ENCODE measurements at places on chromosomes 2 and 18.

GRCh38 chr2:66661253-66662173 lies 226.6 kb downstream of the MEIS1 start:
- DNase-seq = no peak

GRCh38 chr2:211766689-211767088 lies 771.9 kb downstream of the ERBB4 start:
- no peak for DNase-seq

- DNase-seq = no peak
These were observed 1002.5 kb upstream of the FAM98A start for GRCh38 chr2:34601561-34601960.

DNA sequence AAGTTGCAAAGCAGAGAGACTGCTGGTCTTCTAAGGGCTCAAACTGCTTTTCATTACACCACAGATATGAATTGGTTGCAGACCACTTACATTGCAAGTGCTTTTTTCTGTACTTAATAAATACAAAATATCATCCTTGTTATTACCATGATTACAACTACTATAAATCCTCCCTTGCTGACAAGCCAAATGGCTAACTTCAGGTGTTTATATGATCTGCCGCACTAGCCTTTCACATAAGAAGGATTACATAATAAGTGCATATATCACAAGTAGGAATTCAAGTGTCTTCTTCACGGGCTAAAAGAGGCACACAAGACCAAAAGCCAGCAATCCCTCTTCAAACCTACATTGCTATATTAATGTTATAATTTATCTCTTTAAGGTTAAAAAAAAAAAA lies 373.0 kb downstream of the ZEB2 start:
- DNase-seq = no peak

- DNase-seq = no peak
These were observed 22.4 kb downstream of the TTR start for GRCh38 chr18:31614044-31614443.

DNA sequence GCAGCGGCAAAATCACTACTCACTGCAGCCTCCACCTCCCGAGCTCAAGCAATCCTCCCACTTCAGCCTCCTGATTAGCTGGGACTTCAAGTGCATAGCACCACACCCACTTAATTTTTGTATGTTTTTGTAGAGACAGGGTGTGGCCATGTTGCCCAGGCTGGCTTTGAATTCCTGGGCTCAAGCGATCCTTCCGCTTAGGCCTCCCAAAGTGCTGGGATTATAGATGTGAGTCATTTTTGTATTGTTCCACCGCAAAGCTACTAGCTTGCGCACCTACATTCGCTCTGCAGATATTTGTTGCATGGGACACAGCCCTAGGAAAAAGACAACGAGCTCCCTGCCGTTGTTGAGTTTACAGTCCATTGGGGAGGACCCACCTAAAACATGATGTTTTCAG lies 173.5 kb upstream of the AGAP1 start:
- DNase-seq = no peak

DNA sequence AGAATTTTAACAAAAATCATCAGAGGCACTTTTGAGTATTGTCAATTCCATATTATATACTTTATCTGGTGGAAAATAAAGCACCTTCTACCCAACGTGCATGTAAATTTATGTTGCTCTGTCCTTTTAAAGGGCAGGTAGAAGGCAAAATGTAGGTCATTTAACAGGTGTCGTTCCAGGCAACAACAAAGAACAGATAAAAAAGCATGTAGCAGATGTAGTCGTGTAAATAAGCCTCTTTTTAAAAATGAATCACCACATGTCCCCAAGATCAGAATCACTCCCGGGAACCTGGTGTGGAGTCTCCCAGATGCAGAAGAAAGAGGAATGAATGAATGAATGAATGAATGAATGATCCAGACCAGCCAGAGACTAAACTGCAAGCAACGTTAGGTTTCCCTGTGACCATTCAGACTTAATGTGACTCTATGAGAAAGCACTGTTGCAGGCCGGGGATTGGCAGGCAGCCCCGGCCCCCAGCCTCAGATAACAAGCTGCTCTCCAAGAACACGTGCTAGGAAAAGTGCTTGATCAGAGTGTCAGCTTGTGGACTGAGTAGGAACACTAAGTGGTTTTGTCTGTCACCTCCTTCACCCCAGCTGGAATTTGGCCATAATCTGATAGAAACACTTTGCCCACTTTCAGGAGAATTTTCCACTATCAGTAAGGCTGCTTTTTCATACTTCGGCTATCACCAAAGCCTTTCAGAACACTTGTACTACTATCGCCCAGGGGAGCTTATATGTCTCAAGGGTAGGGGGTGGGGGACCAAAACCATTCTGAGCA lies 100.6 kb downstream of the CDK15 start:
- DNase-seq = no peak

DNA sequence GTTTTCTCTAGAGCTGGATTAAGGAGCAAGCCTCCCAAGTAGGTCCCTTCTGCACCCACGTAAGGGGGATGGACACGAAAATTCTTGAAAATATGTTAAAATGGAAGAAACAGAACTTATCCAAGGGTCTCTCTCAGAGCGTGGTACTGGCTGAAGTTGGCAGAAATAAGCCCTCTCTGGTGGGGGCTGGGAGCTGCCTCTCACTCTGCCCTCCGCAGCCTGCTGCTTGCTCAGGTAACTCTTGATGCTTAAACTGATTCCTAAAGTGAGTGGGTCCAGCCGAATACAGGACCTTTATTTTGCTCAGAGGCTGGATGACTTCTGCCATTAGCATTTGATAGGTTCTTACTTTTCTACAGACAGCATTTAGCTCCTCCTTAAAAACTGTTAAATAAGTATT lies 78.1 kb downstream of the SPHKAP start:
- DNase-seq = no peak

DNA sequence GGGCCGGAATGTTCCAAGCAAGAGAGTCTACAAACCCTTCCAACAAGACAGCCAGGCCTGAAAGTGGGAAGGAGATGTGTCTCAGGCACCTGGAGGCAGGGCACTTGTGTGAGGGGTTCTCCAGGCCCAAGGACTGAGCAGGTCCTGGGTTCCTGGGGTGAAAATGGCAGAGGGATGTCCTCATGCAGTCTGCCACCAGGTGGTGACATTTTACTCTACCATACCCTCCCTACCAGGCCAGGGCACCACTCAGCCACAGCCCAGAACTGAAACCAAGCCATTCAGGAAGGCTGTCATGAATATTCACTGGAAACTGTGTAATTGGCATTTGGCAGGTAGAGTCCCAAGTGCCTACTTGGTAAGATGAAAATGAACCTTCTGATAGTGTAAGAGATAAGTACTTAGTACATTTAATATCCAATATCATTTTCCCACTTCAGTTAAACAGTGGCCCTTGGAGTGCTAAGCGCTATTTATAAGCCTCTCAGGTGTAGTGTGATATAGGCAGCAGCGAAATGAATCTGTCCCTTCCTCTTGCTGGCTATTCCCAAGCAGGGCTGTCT lies 185.1 kb downstream of the MYO5B start:
- peak; percentile 1 for DNase-seq

- DNase-seq = no peak
These were observed 220.1 kb downstream of the IRS1 start for GRCh38 chr2:226579519-226579918.

- DNase-seq = no peak
These were observed 90.4 kb downstream of the ANTXR1 start for GRCh38 chr2:69103419-69103818.

- DNase-seq = no peak
These were observed 37.4 kb downstream of the TMEM87B start for GRCh38 chr2:112092286-112093041.

DNA sequence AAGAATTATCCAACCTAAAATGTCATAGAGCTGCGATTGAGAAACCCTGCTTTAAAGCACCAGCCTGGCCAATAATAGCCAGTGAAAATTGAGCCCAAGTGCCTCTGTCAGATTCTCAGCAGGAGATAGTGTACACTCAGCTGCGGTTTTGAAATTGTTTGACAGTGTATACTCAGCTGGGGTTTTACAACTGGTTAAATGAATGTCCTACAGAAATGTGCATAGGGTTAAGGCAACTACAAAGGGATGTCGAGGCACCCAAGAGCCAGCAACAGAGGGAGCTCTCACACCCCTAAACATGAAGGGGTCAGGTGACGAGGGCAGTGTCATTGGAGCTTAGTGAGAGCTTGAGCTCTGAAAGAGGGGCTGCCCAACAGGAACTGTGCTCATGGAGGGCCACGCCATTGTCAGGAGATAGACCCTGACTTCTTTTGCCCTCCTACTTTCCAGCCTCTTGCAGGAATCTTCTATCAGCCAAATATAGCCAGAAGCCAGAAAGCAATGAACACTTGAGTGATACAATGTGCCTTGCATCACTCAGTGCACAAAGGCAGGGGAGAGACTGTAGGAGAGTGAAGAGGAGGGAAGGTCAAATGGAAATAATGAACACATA lies 15.1 kb downstream of the ACTG2 start:
- no peak for DNase-seq

DNA sequence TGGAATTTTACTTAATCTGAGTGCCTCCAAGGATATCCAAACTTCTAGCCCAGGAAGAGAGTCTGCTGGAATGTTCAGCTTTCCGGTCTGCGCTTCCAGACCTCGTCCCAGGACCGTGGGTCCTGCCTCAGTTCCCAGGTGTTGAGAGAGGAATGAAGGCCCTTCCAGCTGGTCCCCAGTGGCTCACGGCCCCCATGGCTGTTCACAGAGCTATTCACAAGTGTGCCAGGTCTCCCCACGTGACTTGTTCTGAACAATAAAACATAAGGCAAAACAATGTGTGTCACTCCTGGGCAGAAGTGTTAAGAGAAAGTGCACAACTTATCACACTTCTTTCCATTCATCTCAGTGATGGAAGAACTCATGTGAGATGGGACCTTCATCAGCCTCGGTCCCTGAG lies 20.1 kb upstream of the TEX51 start:
- DNase-seq = no peak

DNA sequence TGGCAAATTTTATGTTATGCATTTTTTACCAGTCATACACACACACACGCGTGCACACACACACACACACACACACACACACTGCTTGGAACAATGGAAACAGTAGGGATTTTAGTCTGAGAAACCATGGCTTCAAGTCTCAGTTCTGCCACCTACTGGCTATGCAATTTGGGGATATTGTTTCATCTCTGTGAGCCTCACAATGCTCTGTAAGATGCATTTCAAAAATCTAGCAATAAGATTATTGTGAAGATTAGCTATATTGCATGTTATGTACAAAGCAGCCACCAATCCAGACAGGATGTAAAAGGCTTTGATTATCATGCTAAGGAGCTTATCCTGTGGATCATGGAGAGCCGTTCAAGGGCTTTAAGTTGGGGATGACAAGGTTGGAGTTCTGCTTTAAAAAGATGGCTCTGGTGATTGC lies 401.4 kb downstream of the NBAS start:
- DNase-seq = no peak

DNA sequence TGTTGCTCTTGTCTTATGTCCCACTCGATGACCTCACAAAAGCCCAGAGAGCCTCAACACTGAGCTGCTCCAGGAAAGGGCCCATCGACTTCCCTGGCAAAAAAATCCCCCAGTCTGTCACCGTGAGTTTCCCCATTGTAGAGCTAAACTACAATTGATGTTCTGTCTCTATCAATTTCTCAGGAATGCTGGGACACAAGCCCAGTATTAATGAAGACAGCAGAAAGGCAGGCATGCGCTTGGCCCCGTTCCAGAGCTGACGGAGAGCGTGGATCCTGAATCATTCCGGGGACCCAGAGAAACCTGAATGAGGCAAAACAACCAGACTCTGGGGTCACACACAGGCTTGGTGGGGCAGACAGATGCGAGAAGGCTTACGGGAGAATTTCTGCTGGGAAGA lies 146.9 kb downstream of the TTC32 start:
- DNase-seq = no peak

DNA sequence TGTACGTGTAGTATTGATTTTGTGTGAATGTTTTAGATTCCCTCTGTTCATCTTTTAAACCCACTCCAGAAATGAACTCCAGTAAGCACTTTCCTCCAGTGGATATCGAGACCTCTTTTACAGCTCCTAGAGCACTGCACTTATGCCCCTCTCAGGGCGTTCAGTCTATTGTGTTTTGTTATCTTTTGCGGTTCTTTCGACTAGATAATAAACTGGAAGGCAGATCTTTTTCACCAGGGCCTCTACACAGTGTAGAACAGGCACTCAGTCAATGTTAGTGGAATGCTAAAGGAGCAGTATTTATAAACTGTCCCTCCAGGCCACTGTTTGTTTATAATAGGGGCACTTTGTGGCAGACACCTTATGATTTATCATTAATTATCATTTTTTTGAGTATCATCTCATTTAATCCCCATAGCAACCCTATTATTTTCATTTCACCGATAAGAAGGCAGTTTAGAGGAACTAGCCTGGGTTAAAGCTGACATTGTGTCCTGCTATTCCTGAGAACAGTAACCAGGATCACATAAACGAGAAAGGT lies 742 bp upstream of the SOS1 start:
- DNase-seq = no peak

GRCh38 chr2:223418604-223419199 lies 183.5 kb downstream of the SCG2 start:
- DNase-seq = no peak
